ENCODE measurements at places on chromosomes 13 and 19. TPM values are rescaled to one million over a fixed set of nuclear protein-coding genes. Genes with fewer than 3 reads are reported as not detected.
A peak's percentile ranks its signal among the peaks of the same experiment; 100 is the strongest.

- H3K27me3 ChIP-seq, result no peaks in the 10 kb centered on the region
- DNase-seq, result no peak
- no peaks in the 10 kb centered on the region for H3K4me1 ChIP-seq
These were observed 13.8 kb upstream of the EHD2 start for GRCh38 chr19:47699360-47699917.

- H3K27ac ChIP-seq, result no peak overlapping the region
- H3K27me3 ChIP-seq, result no peaks in the 10 kb centered on the region
- H3K4me3 ChIP-seq, result no peak overlapping the region
- no peaks in the 10 kb centered on the region for H3K4me1 ChIP-seq
- H3K36me3 ChIP-seq, result no peaks in the 10 kb centered on the region
These were observed 249.2 kb downstream of the DIAPH3 start for GRCh38 chr13:59914556-59914955.

- H3K27me3 ChIP-seq, result no peaks in the 10 kb centered on the region
- H3K4me1 ChIP-seq, result peaks cover 4% of the 10 kb centered on the region
- H3K36me3 ChIP-seq, result no peaks in the 10 kb centered on the region
- peak; percentile 73 for DNase-seq
These were observed 2.0 kb upstream of the TSHZ3 start for GRCh38 chr19:31351056-31351854.

DNA sequence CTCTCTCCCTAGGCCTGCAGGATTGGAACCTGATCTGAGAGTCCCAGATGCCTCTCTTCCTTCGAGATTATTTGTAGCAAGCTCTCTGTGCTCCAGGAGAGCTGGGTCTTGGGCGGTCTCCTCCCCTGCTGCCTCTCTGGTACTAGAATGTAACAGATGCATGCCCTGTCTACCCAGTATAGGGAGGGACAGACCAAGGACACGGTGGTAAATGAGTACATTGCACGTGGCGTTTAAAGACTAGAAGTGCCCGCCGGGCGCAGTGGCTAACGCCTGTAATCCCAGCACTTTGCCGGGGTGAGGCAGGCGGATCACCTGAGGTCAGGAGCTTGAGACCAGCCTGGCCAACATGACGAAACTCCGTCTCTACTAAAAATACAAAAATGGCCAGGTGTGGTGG, 11.7 kb downstream of the SLC27A1 start:
- H3K4me3 ChIP-seq, result no peak overlapping the region
- H3K27ac ChIP-seq, result no peak overlapping the region
- no peaks in the 10 kb centered on the region for H3K4me1 ChIP-seq
- H3K36me3 ChIP-seq, result no peaks in the 10 kb centered on the region
- H3K27me3 ChIP-seq, result no peaks in the 10 kb centered on the region

DNA sequence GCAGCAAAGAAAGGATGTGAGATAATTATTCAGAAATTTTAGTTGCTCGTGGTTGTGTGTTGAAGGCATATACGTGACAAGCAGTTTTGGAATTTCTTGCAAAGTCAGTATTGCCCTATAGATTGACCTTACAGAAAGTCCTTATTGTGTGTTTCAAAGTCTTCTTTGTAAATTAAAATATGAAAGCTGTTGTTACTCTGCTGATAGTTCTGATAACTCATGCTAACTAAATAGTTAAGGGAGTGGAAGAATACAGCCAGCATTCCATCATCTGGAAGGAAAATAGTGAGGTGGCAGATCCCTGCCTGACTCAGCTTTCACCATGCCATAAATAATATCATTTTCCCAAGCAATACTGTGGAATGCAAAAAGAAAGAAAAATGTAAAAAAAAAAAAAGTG, 27.2 kb downstream of the WASF3 start:
- H3K36me3 ChIP-seq, result no peaks in the 10 kb centered on the region
- H3K27me3 ChIP-seq, result no peaks in the 10 kb centered on the region
- no peak overlapping the region for H3K4me3 ChIP-seq
- DNase-seq, result peak; percentile 71
- peaks cover 5% of the 10 kb centered on the region for H3K4me1 ChIP-seq
- H3K27ac ChIP-seq, result no peak overlapping the region

GRCh38 chr13:36038785-36039555, 92.2 kb downstream of the DCLK1 start:
- H3K4me1 ChIP-seq, result no peaks in the 10 kb centered on the region
- no peaks in the 10 kb centered on the region for H3K36me3 ChIP-seq
- no peak overlapping the region for H3K4me3 ChIP-seq
- H3K27ac ChIP-seq, result no peak overlapping the region
- no peaks in the 10 kb centered on the region for H3K27me3 ChIP-seq
- DNase-seq, result no peak

- H3K27me3 ChIP-seq, result peaks cover 2% of the 10 kb centered on the region
- H3K36me3 ChIP-seq, result no peaks in the 10 kb centered on the region
- H3K4me3 ChIP-seq, result no peak overlapping the region
- no peaks in the 10 kb centered on the region for H3K4me1 ChIP-seq
These were observed 10.6 kb downstream of the NANOS3 start for GRCh38 chr19:13887517-13887916.

DNA sequence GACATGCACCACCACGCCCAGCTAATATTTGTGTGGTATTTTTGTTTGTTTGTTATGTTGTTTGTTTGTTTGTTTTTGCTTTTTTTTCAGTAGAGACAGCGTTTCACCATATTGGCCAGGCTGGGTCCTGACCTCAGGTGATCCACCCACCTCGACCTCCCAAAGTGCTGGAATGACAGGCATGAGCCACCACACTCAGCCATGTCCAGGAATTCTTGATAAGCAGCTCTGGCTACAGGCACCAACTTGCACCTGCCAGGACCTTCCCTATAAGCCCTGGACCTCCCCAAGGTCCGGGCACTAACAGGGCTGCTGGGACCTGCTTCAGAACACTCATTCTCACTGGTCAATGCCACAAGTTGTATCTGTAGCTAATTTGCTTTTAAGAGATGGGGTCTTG, 48.7 kb downstream of the TINCR start:
- no peak overlapping the region for H3K27ac ChIP-seq
- DNase-seq, result no peak
- H3K4me3 ChIP-seq, result no peak overlapping the region
- no peaks in the 10 kb centered on the region for H3K27me3 ChIP-seq
- H3K36me3 ChIP-seq, result no peaks in the 10 kb centered on the region

DNA sequence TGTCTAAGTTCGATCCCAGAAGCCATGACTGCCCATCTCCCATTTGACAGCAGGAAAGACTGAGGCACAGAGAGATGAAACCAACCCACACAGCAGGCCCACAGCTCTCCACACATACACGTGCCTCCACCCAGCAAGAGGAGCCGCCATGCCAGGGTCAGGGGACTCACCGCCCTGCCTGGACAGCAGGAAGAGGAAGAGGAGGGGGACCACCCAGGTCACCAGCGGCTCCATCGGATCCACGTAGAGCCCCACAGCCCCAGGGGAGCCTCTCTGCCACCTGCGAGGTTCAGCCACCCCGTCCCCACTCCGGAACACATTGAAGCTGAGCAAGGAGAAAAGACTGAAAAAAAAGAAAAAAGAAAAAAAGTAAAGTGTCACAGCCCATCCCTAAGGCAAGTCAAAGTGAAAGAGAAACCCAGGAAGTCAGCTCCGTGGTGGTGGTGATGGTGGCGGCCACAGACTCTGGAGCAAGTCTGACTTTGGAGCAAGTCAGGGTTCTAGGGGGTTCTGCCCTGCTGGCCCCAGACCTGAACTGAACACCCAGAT, at the start of gene IL12RB1:
Gene IL12RB1 (minus strand): TSS at position 345 of the 549 bp plus-strand sequence. CDS start 111 bp downstream, at position 234.
- peak within 1 kb of the TSS; percentile 2 for H3K27ac ChIP-seq
- no peaks in the 10 kb centered on the region for H3K4me1 ChIP-seq
- H3K27me3 ChIP-seq, result peaks cover 3% of the 10 kb centered on the region
- H3K36me3 ChIP-seq, result no peaks in the 10 kb centered on the region
- no peak for DNase-seq

GRCh38 chr19:41298348-41298964, 11.5 kb upstream of the CCDC97 start:
- no peak overlapping the region for H3K4me3 ChIP-seq
- H3K27ac ChIP-seq, result peak overlapping the region; percentile 93
- DNase-seq, result peak; percentile 77
- no peaks in the 10 kb centered on the region for H3K27me3 ChIP-seq
- H3K4me1 ChIP-seq, result peaks cover 30% of the 10 kb centered on the region

DNA sequence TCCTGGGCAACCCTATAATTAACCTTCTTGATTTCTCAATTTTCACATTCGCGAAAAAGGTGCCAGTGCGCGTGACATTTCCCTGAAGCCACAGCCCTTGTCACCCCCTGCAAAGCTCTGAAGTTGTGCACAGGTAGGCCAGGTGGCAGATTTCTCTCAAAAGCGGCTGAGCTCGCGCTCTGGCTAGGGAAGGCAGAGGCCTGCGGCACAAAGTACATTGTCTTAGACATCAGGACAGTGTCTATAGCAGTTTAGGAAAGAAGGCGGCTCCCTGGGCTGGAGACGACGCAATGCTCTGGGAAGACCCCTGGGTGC, 42.9 kb upstream of the ZNF14 start:
- H3K36me3 ChIP-seq, result no peaks in the 10 kb centered on the region
- peak overlapping the region; percentile 73 for H3K27ac ChIP-seq
- H3K4me3 ChIP-seq, result peak overlapping the region; percentile 95
- H3K27me3 ChIP-seq, result no peaks in the 10 kb centered on the region

GRCh38 chr13:23323946-23324709, 109.4 kb downstream of the SACS start:
- peaks cover 11% of the 10 kb centered on the region for H3K4me1 ChIP-seq
- no peak overlapping the region for H3K4me3 ChIP-seq

DNA sequence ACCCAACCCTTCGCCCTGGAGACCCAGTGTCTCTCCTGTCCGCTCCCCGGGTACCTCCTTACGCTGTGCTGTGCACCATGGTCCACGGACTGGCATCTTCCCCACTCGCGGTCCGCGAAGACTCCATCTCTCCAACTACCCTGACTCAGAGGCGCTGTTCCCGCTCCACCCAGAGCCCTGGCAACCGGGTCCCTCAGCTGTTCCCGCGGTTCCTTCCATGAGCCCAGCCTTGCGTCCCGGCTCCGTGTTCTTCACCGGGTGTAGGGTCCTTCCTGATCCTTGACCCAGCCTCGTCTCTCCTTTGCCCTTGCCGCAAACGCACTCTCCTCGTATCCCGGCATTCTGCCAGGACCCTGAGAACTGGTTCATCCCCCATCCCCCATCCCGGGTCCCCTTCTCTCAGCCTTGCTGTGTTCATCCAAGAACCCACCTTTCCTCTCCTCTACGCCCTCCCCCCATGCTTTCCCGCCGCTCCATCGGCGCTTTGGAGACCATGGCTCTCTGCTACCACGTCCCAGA, 664 bp downstream of the ICAM5 start:
- DNase-seq, result no peak
- H3K4me3 ChIP-seq, result peak overlapping the region; percentile 57
- H3K27me3 ChIP-seq, result peaks cover 47% of the 10 kb centered on the region
- no peaks in the 10 kb centered on the region for H3K36me3 ChIP-seq
- H3K4me1 ChIP-seq, result peaks cover 10% of the 10 kb centered on the region
- H3K27ac ChIP-seq, result no peak overlapping the region

DNA sequence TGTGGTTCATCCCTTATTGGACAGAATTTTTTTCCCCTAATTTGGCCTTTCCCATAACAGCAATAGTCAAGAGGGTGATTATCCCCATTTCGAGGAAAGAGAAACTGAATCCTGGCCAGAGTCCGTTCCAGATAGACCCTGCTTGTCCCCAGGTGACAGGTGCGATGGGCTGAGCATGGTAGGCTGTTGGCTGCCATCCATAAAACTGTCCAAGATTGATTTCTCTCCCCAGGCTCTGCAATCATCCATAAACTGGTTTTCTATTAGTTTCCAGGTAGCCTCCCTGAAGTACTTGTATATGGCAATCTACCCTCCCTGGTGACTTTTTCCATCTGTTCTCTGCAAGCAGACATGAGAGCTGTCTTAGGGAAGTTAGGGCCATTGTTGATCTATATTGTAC, 25.4 kb downstream of the SERP2 start:
- DNase-seq, result no peak
- no peaks in the 10 kb centered on the region for H3K4me1 ChIP-seq
- H3K36me3 ChIP-seq, result no peaks in the 10 kb centered on the region
- H3K27me3 ChIP-seq, result no peaks in the 10 kb centered on the region
- no peak overlapping the region for H3K4me3 ChIP-seq

The SIGLEC8 gene
- not detected for total RNA-seq

The MADCAM1 gene
- total RNA-seq, result 0.26 TPM

The POSTN gene
- 38.0 TPM for total RNA-seq

The KLK10 gene
- not detected for total RNA-seq

The CDC42EP5 gene
- 14.7 TPM for total RNA-seq

The TUBA3C gene
- total RNA-seq, result not detected

The SOX1 gene
- not detected for total RNA-seq

The HSH2D gene
- total RNA-seq, result not detected

Data from fibroblast of lung (primary cell).